Activated T-helper 2 cell treated with anti-CD3 and anti-CD28 coated beads, Interferon-gamma antibody, Interleukin-2, Interleukin-4, amounts not matched to agents 10 μg/mL and 5 μg/mL and 100 μg/mL, durations not matched to agents 14 hours and 24 hours and 36 hours (primary cell): ENCODE measurements at places on chromosomes 5 and 9. TPM values are rescaled to one million over a fixed set of nuclear protein-coding genes. Genes with fewer than 3 reads are reported as not detected.

Gene TAF11L8
- total RNA-seq = not detected in 2 replicates

Gene B4GALT7
- total RNA-seq = 20.9 and 22.1 TPM in 2 replicates

DNA sequence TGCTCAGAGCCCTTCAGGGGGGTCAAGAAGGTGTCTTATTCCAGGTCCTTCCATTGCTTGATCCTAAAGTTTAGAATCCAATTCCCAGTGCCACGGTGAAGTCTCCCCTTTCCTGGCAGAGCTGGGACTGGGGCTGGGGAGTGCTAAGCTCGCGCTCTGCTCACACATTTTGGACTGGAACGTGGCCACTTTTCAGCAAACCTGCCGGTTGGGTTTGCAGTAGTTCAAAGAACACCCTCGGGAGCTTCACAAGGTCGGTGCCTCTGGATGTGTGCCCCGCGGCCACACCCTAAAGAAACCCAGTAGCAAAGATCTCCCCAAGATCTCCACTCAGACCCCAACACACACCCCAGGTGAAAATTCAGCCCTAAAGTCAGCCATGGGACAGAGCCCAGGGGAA, at the start of gene C9orf152:
C9orf152 (minus strand) TSS at position 129 of the 400 bp plus-strand sequence. CDS start 580 bp downstream, outside the sequence.
- H3K4me1 ChIP-seq = no peaks in the 10 kb centered on the region
- peaks cover 47% of the 10 kb centered on the region for H3K27me3 ChIP-seq
- H3K36me3 ChIP-seq = no peaks in the 10 kb centered on the region
- no peak within 1 kb of the TSS for H3K4me3 ChIP-seq
- no peak for DNase-seq

DNA sequence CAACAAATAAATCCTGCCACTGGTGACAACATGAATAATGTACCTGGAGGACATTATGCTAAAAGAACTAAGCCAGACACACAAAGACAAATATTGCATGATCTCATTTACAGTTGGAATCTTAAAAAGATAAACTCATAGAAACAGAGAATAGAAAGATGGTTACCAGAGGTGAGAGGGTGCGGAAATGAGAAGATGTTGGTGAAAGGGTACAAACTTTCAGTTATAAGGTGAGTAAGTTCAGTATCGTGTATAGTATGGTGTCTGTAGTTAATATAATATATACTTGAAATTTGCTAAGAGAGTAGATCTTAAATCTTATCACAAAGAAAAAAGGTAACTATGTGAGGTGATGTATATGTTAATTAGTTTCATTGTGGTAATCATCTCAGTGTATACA, 63.3 kb downstream of the PRRC1 start:
- no peaks in the 10 kb centered on the region for H3K36me3 ChIP-seq
- no peak overlapping the region for H3K4me3 ChIP-seq
- peaks cover 6% of the 10 kb centered on the region for H3K27me3 ChIP-seq
- no peaks in the 10 kb centered on the region for H3K4me1 ChIP-seq

DNA sequence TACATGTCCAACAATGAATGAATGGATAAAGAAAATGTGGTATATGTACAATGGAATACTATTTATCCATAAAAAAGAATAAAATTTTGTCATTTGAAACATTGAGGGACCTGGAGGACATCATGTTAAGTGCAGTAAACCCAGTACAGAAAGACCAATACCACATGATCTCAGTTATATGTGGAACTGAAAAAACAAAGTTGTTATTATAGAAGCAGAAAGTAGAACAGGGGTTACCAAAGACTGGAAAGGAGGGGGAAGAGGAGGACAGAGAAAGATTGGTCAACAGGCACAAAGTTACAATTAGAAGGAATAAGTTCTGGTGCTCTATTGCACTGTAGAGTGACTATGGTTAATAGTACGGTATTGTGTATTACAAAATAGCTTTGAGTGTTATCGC, 233.8 kb downstream of the SEMA6A start:
- H3K4me3 ChIP-seq = no peak overlapping the region
- no peaks in the 10 kb centered on the region for H3K27me3 ChIP-seq
- H3K36me3 ChIP-seq = no peaks in the 10 kb centered on the region
- no peak overlapping the region for H3K27ac ChIP-seq
- no peak for DNase-seq

DNA sequence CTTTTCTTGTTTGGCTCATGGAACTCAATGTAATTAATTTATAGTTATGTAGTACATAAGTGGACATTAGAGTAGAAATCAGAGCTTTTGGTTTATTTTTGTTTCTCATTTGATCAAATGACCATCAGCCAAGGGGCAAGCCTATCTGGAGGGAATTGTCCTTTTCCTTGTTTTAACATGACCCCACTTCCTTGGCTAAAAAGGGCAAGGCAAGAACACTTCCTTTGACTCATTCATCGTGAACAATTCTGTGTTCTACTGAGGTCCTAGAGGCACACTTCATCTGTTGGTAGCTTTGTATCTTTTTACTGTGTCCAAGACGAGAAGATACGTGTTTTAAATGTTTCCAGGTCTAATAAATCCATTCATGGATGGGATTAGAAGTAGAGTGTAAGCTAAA, 148.9 kb downstream of the ARHGEF28 start:
- DNase-seq = no peak
- no peaks in the 10 kb centered on the region for H3K27me3 ChIP-seq
- no peaks in the 10 kb centered on the region for H3K36me3 ChIP-seq
- no peak overlapping the region for H3K4me3 ChIP-seq
- H3K4me1 ChIP-seq = no peaks in the 10 kb centered on the region
- no peak overlapping the region for H3K27ac ChIP-seq

DNA sequence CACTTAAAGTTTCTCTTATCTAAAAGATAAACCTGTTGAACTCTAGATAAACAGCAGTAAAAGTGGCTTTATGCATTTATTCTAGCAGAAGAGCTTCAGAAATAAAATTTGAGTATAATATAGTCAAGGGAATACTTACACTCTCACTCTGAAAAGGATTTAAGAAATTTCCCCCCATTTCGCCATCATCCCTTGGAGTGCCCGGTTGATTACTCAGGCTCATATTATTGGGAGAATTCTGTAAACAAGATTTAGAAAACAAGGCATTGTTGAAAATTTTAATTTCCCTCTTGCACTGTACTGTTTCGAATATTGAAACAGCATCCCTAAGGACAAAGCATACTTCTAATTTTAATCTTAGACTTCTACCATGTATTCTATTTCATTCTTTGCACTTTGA, 34.5 kb upstream of the ACOT12 start:
- no peak for DNase-seq
- H3K4me3 ChIP-seq = no peak overlapping the region
- peaks cover 14% of the 10 kb centered on the region for H3K4me1 ChIP-seq

GRCh38 chr5:160837749-160838593, 14.0 kb downstream of the ATP10B start:
- H3K4me1 ChIP-seq = no peaks in the 10 kb centered on the region
- H3K4me3 ChIP-seq = no peak overlapping the region
- no peaks in the 10 kb centered on the region for H3K36me3 ChIP-seq
- DNase-seq = no peak
- H3K27me3 ChIP-seq = no peaks in the 10 kb centered on the region
- H3K27ac ChIP-seq = no peak overlapping the region

- H3K27me3 ChIP-seq = peaks cover 83% of the 10 kb centered on the region
- H3K4me3 ChIP-seq = peak overlapping the region; percentile 20
- DNase-seq = no peak
- H3K27ac ChIP-seq = no peak overlapping the region
- peaks cover 4% of the 10 kb centered on the region for H3K36me3 ChIP-seq
- H3K4me1 ChIP-seq = peaks cover 26% of the 10 kb centered on the region
Observed at GRCh38 chr5:88676637-88677375, 206.2 kb downstream of the MEF2C start.

DNA sequence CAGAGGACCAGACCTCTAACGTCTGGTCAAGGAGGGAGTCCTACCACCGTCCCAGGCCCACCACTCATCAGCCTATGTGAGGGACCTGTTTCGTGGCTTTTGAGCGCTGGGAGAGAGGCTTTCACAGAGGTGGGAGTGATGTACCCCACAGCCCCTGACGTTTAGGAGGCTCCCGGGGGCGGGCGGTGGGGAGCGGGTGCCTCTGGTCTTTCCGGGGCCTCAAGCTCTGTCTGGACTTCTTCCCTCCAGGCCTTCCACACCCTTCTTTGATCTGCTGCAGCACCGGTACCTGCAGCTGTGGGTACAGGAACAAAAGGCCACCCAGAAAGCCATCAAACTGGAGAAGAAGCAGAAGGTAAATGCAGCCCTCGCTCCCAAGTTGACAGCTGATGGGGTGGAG, 45.1 kb upstream of the BARHL1 start:
- no peak for DNase-seq
- no peaks in the 10 kb centered on the region for H3K4me1 ChIP-seq
- no peak overlapping the region for H3K27ac ChIP-seq
- no peaks in the 10 kb centered on the region for H3K36me3 ChIP-seq
- no peaks in the 10 kb centered on the region for H3K27me3 ChIP-seq
- H3K4me3 ChIP-seq = no peak overlapping the region
